ENCODE measurements at places on chromosomes 7 and 10. TPM values are rescaled to one million over a fixed set of nuclear protein-coding genes. Genes with fewer than 3 reads are reported as not detected.

The KLHL7 gene
- total RNA-seq, result 16.6 TPM

GRCh38 chr7:28536259-28536658 lies 123.9 kb downstream of the CREB5 start:
- DNase-seq, result no peak

DNA sequence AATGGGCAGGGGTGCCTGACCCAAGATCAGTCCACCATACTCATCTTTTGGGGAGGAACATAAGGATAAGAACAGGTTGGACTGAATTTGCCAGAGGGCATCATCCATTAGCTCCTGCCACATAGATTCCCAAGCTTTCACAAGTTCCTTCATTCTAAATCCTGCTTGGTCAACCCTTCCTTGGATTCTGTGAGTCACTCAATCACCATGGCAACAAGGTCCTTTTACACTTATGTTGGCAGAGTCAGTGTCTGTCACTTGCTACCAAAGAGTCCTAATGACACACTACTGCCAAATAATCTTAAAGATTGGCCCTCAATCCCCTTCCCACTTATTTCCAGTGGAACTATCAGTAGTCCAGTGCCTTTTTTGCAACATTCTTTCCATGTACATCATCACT lies 5.0 kb upstream of the LGI1 start:
- DNase-seq, result no peak

DNA sequence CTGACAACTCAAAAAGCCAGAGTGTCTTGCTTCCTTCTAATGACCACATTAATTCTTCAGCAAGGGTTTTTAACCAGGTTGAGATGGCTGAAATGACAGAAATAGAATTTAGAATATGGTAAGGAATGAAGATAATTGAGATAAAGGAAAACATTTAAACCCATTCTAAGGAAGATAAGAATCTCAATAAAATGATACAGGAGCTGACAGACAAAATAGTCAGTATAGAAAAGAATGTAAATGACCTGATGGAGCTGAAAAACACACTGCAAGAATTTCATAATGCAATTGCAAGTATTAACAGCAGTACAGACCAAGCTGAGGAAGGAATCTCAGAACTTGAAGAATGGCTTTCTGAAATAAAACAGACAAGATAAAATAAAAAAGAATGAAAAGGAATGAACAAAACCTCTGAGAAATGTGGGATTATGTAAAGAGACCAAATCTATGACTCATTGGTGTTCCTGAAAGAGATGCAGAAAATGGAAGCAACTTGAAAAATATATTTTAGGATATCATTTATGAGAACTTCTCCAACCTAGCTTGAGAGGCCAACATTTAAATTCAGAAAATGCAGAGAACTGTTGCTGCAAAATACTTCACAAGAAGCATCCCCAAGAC lies 87.1 kb downstream of the SAMD9 start:
- no peak for DNase-seq

The SPDYE2 gene
- 0.52 TPM for total RNA-seq

- no peak for DNase-seq
Observed at GRCh38 chr7:142476077-142476476, 218.2 kb upstream of the PRSS58 start.

GRCh38 chr7:133625046-133625445 lies 372.2 kb downstream of the EXOC4 start:
- DNase-seq, result no peak

All from ureter (tissue), 1 donor.